Fibroblast of lung (primary cell): ENCODE measurements at places on chromosomes 12 and 14. TPM values are rescaled to one million over a fixed set of nuclear protein-coding genes. Genes with fewer than 3 reads are reported as not detected.

The PZP gene
- not detected in 2 replicates for total RNA-seq

The POTEG gene
- total RNA-seq, result not detected in 2 replicates

The ISM2 gene
- total RNA-seq, result not detected in 2 replicates

The AKAP6 gene
- 1.0 and 10.9 TPM in 2 replicates for total RNA-seq

The CCDC197 gene
- total RNA-seq, result not detected in 2 replicates
